ENCODE measurements at places on chromosomes 6 and 20.
A peak's percentile ranks its signal among the peaks of the same experiment; 100 is the strongest.

DNA sequence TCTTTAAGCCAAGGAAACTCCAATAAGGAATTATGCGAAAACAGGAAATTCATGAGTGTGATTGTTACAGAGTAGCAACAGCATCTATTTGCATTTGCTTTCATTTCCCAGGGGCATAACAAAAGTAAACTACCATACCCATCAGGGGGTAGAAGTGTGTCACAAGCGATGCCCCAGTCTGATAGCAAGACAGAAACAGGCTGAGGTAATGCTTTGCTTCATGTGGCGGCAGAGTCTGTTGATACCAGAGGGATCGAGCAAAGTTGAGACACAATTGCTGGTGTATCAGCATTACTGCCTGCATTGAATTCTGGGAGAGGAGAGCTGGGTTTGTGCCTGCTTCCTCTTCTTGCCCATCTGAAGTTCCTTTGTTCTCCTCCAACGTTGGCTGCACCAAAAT is 51.2 kb upstream of the LYRM2 start:
- DNase-seq, result no peak

- no peak for DNase-seq
These were observed 277.2 kb downstream of the FRK start for GRCh38 chr6:115783402-115784061.

DNA sequence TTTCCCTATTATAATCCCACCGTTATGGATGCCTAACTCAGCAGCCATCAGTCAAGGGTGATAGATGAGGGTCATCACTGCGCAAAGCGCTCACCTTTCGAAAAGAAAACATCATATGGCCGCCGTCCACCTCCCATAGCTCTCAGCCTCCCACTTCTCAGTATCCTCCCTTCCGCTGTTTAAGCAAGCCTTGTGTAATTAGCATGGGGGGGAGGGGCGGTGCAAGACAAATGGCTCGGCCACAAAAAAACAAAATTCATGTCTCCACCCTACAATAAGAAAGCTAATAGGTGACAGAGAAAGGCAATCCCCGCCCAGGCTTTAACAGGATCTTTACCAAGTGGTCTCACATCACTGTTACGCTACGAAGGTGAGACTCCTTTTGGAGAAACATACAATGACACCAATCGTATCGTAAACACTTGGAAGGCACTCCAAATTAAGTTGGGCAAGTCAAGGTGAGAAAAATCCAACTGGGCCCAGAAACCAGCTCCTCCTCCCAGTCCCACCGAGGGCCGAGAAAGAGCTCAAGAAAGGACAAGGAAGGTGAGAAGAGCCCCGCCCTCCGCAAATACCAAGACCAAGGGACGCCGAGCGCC is 645 bp downstream of the DDX39B start:
- DNase-seq, result peak; percentile 43

DNA sequence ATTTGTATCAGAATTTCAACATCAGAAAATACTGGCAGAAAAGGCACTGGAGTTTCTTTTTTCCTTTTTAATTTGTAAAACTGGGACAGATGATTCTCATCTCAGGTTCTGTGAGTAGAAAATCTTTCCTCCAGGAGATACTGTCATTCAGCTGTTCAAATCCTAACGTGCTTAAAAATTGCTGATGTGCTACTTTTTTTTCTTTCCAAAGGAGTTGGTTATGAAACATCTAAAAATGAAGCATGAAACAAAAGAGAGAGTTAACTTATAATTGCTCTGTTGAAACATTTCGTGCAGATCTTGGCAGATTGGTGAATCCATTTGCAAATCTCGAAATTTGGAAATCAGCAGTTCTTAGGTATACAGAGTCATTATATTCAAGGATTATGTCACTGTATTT is 622.6 kb downstream of the RNF144B start:
- no peak for DNase-seq

- no peak for DNase-seq
These were observed 20.9 kb downstream of the RAB44 start for GRCh38 chr6:36718560-36718959.

GRCh38 chr20:46020555-46020954 is 8.5 kb upstream of the SLC12A5 start:
- no peak for DNase-seq

DNA sequence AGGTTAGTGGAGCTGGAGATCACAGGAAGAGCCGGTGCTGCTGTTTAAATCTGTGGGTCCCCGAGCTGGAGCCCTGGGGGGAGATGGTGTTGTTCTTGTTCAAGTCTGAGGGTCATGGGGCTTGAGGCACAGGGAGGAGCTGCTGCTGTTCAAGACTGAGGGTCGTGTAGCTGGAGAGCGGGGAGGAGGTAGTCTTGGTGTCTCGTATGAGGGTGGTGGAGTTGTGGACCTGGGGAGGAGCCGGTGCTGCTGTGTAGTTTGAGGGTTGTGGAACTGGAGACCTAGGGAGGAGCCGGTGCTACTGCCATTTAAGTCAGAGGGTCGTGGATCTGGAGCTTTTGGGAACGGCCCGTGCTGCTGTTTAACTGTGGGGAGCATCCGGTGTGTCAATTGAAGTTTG is 112.2 kb upstream of the SULF2 start:
- no peak for DNase-seq

DNA sequence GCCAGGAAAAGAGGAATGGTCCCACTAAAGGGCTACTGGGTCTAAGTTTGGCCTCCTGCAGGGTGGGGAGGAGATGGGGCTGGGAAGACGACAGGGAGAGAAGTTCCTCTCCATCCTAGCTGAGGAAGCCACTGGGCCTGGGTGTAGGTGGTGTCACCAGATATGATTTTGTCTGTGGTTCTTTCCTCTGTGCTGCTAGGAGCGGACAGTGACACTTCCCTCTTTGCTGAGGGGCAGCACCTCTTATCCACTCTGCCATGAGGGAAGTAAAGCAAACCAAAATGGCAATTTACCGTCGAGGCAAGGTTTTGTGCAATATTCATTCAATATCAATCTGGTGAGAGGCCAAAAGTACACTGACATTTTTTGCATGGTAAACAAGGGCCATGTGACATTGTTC is 33.0 kb upstream of the NR2E1 start:
- DNase-seq, result no peak

DNA sequence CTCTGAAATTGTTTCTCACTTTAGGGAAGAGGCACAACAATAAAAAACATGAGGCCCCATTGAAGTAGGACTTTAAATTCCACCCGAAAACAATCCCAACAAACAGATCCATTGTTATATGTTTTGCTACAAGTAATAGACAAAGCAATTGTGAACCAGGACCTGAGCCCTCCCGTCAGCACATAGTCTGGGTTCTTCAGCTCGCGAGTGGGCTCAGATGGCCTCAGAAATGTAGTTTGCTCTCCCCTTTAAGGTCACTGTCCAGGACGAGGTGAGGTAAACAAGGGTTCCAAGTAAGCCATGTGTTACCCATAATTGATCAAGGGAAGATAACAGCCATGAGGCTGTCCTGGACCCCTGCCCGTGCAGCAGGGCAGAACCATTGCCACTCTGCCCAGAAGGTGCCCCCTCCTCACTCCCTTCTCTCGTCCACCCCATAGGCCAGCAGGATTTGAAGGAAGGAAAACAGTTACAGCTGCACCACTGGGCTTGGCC is 160.1 kb upstream of the QKI start:
- no peak for DNase-seq

- DNase-seq, result no peak
These were observed 10.3 kb upstream of the RPP40 start for GRCh38 chr6:5014072-5014561.

DNA sequence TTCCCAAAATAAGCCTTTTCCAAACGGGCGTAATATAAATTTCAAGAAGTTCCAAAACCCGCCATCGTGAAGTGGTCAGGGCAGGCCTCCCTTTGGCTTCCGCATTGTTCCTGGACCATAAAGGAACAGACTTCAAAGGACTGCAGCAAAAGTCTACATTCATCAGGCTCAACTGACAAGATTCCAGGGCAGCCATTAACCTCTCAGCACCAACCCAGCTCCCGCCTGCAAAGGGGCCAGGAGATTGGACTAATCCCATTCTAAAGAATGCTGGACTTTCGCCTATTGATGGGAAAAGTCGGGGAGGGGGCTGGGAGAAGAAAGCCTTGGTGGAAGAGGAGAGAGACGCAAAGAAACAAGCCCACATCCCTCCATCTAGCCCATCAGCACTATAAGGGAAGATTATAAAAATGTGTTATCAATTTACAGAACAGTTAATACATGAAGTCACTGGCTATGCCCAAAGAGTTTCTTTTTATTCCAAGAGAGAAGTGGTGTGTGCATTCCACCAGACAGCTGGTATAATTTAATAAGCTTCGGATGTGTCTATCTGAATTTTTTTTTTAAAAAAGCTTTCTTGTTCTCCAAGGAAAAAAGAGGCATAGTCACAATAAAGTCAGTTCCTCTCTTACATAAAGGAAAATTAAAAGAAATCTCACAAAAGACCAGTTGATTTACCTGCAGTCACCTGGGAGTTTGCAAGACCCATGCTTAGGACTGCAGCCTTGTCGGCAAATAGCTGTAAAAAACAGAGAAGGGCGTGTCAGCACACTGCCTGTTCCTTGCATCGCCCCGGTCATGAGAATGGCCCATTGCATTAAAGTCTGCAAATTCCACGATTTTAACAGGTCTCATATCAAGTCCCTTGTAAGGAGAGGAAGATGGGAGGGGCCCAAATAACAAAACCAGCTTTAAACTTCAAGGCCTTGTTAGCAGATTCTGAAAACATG is 17.8 kb downstream of the JAG1 start:
- DNase-seq, result no peak

DNA sequence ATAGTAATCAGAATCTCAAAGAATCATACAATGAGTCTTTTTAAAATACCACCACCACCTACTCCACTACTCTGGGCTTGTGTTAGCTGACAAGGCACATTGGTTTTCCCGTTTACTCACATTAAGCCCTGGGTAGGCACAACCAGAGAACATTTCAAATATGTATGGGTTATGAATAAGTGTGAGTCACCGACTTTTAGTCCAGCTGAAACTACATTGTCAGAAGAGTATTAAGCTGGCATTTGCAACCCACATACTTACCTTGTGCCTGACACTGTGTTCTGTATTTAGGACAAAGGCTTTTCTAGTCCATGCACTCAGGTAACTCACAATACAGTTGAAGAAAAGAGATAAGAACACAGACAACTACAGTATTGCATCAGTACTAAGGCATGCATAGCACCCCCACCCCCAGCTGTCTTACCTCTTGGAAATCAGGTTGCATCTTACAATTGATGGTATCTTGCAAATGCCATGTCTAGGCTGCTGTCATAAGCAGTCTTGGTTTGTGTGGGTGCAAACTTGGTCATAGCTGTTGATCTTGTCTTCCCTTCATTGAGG is 40.3 kb upstream of the AHI1 start:
- no peak for DNase-seq

- DNase-seq, result no peak
These were observed 715.9 kb upstream of the POU3F2 start for GRCh38 chr6:98118397-98119045.

GRCh38 chr6:150846641-150847040 is 18.9 kb upstream of the MTHFD1L start:
- DNase-seq, result no peak

GRCh38 chr6:56223995-56224394 is 23.4 kb downstream of the COL21A1 start:
- no peak for DNase-seq

DNA sequence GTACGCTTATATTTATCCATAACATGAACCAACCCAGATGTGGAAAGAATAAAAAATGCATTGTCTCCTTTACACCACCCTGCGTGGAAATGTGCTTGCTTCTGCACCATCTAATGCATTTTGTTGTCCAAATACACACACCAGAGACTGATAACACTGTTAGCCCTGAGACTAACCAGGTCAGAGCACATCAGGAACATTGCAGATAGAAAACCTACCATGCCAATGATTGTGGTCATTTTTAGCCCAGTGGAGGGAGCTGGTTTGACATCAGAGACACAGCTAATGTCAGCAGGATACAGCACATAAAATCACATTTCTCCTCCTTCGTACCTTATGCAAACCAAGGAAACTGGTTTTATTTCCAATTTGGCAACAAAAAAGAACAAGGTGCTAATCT is 528.7 kb downstream of the DOK5 start:
- DNase-seq, result no peak

DNA sequence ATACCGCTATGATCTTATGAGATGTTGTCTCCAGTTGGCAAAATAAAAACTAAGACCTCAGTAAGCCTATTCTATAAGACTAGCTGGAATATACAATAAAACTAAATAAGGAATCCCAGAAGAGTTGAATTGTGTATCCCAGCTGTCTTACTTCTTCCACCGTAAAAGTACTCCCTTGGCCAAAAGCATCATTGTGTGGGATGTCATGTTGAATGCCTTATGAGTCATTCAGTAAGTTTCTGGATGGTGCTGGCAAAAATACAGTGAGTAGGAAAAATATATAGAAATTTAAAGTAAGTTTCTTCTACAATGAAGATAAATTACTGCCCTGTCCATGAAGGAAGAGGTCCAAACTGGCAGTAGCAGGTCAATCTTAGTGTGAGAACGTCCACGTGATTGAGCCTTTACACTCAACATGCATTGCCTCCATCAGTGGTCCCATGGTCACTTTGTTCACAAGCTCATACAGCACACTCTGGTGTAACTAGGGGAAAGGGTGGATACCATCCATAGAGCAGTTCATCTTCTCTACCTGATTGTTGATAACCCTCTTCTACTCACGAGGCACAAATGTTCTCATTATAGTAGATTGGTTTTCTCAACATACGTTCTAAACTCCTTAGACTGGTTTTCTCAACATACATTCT is 13.7 kb upstream of the ZNF318 start:
- DNase-seq, result no peak

DNA sequence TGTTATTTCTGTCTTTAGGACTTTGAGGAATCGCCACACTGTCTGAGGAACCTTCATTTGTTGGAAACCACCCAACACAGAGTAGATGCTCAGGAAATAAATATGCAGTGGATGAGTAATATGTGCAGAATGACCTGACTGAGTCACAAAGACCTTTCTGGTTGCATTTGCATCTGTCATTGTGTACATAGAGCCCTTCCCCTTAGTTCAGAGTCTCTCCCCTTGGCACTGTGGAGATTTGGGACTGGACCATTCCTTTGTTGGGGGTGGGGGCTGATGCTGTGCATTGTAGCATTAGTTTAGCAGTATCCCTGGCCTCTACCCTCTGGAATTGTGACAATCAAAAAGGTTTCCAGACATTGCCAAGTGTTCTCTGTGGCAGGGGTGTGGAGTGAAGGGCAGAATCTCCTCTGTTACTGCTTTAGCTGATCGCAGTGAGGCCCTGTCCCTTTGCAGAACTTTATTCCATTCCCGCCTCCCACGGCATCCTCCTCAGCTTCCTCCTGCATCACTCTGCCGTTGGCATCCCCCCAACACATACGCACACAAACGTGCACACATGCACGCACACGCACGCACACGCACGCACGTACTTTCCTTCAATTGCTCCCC is 64.5 kb downstream of the EYA2 start:
- no peak for DNase-seq

GRCh38 chr6:36678488-36679042 is at the start of gene CDKN1A:
CDKN1A (plus strand) TSS chr6:36678714; CDS start chr6:36684102, 5,388 bp downstream.
- DNase-seq, result peak; percentile 60

DNA sequence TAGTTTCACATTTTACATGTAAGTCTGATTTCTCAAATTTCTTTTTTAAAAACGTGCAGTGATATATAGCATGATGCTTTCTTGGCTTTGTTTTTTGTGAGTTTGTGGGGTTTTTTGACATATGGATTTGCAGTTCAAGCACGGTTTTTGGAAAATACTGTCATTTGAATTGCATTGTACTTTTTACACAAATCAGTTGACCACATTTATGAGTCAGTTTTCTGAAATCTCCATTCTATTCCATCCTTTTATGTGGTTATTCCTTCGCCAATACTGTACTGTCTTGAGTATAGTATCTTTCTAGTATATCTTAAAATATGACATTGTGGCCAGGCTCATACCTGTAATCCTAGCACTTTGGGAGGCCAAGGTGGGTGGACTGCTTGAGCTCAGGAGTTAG is 890.0 kb upstream of the CITED2 start:
- no peak for DNase-seq

- DNase-seq, result no peak
These were observed 263.5 kb upstream of the TAB2 start for GRCh38 chr6:149053848-149054558.
